GM04503 (cell line): ENCODE measurements at places on chromosomes 5 and 9.

DNA sequence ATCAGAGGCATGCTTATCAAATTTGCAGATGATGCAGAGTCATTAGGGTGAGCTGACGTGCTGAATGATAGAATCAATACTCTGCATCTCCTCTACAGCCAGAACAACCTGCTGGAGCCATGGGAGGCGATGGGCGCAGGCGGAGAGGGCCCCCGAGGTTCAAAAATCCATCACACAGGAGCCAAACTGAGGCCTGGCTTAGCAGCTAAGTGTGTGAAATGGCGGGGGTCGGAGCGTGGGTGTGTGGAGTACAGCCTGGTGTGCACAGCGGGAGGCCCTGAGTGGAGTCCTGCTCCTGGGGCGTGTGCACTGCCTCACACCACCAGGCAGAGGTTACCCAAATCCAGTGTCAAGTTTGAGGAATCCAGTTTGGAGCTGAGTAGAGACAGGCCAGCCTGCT is 73.2 kb downstream of the MVB12B start:
- DNase-seq = no peak

DNA sequence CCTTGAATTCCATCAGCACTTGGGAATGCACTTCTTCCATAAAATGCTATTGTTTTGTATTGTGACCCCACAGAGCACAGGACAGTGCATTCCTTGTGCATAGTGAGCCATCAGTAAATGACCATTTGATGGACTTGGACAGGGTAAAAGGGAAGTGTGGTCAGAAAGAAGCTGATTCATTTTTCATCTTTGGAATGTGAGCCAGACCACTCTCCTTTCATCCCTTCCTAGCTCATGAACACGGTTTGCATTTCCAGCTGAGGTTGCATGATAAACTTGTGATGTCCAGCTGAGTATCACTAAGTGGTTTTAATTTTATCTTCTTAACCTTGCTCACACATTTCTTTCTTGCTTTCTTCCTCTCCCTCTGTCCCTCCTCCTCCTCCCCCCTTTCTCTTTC is 101.3 kb downstream of the NUDT12 start:
- peak; percentile 92 for DNase-seq

DNA sequence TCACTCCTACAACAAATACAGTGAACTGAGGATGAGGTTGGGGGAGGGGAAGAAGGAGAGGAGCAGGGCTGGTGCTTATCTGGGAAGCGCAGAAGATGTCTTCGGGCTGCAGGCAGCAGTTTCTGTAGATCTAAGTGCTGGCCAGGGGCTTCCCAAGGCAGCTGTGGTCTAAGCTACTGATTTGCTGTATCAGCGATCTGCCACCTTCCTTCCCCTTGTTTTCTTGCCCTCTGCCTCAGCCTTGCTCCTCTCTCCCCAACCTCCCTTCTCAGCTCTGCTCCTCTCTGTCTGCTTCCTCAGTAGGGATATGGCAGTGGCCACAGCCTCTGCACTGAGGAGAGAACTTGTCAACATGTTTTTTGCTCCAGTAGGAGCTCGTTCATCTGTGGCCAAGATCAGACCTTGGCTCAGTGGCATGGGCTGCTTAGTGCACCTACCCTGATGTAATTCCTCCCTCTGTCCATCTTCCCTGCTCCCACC is 42.8 kb upstream of the IL6ST start:
- no peak for DNase-seq

- DNase-seq = no peak
These were observed 150 bp downstream of the SNX30 start for GRCh38 chr9:112750764-112751055.

GRCh38 chr5:139273322-139273571 is 20.3 kb upstream of the MATR3 start:
- no peak for DNase-seq
